Spinal cord (tissue), 10 donors: ENCODE measurements at places on chromosomes 4 and X. TPM values are rescaled to one million over a fixed set of nuclear protein-coding genes. Genes with fewer than 3 reads are reported as not detected.

Gene HMX1
- total RNA-seq, result 0.69 TPM

DNA sequence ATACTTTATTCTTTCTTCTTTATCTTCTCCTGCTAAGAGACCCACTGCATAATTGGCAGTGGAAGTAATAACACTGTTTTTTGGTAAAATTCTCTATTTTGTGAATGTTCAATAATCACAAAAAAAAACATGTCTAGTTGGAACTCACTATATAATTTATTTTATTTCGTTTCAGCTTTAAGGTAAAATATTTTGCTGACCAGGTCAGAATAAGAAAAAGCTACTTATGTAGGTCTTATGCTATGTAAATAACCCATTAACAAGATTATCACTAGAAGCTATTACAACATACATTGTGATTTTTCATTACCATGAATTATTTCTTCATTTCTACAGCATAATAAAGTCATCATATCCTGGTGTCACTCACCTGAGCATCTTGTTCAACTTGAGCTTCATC lies 19.3 kb downstream of the ANXA5 start:
- no peak for DNase-seq

Gene PABPC1L2A
- total RNA-seq, result 4.1 TPM

Gene RAB33A
- total RNA-seq, result 18.6 TPM

Gene GPR78
- total RNA-seq, result 0.89 TPM

Gene ARMCX2
- total RNA-seq, result 67.4 TPM

Gene SLC49A3
- 1.6 TPM for total RNA-seq

DNA sequence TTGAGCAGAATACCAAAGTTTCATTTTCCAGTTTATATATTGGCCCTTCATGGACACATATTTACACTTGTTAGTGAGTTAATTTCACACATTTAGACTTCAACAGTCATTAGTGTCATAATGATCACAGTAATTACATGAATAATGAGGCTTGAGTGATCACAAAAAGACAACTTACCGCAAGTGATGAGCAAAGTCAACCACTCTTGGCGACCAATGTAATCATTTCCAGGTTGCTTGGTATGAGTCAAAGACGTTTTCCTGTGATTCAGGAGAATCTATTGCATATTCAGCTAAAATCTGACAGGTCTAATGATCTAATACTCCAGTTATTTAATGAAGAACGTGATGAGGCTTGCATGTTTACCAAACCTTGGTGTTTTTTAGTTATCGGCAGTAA lies 407.9 kb upstream of the TENM3 start:
- no peak for DNase-seq

Gene FAM9C
- 0.10 TPM for total RNA-seq

- DNase-seq, result no peak
Observed at GRCh38 chrX:16444353-16444752, 205.6 kb upstream of the S100G start.

Gene MAGEE2
- 1.8 TPM for total RNA-seq

DNA sequence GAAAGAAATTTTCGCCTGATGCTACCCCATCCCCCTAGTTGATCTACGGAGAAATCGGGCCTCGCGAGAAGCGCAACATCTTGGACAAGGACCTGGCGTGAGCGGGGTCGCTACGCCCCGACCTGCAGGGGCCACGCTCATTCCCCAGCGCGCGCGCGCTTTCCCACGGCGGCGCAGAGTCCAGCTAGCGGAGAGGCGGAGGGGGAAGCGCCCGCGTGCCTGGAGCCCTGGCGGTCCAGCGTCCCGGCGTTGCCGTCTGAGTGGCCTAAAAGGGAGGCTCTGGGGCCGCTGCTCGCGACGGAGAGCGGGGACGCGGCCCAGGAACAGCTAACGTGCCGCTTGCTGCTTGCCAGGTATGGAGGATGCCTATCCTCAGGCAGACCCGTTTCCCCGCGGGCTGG lies 6.0 kb upstream of the SOX3 start:
- no peak for DNase-seq

DNA sequence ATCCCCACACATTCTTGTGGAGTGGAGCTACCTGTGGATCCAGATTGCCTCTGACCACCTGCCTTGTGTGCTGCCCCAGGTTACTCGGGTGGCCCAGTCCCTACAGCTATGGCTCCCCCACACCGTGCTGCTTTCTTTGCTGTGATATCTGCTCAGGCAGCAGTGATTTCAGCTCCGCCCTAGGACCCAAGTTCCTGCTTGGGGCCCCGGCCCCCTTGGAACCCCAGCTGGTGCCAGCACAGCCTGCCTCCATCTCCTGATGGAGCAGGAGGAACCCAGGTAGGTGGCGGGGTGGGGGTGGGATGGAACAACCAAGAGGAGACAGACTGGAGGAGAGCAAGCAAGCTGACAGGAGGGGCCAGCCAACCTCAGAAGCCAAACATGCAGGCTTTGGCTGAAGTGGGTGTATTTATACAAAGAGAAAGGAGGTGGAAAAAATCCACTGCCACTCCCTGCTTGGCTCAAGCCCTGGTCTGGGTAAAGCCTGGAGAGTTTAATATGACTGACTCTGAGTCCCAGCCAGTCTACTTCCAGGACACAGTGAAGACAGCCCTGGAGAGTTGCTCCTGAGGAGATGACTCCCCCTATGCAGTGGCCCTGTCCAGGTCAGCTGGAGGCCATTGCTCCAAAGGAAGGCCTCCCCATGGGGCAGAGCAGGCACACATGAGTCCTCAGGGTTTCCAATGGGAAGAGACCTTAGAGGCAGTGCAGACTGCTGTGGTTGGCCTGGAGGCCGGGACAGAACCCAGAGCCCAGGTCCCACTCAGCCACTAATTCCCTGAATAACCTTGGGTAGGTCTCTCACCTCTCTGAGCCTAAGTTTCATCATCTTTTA lies 197.1 kb upstream of the MAMLD1 start:
- no peak for DNase-seq

GRCh38 chrX:51747671-51748070 lies 4.4 kb downstream of the GSPT2 start:
- no peak for DNase-seq

DNA sequence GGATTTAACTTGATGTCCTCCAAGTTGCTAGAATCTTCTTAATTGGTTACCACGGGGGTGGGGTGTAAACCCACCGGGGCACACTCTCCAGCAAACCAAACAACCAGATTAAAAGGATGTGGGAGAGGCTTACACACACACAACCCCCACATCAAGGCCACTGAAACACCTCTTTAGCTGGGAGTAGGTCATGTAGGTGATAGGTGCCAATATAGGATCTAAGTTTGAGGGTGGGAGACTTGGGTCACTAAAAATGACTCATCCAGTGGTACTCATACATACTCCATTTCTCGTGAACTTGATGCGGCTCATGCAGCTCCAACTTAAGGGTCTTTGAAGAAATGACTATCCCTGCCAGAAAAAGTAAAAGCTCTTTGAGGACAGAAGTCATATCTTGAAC lies 20.5 kb upstream of the CD40LG start:
- no peak for DNase-seq

DNA sequence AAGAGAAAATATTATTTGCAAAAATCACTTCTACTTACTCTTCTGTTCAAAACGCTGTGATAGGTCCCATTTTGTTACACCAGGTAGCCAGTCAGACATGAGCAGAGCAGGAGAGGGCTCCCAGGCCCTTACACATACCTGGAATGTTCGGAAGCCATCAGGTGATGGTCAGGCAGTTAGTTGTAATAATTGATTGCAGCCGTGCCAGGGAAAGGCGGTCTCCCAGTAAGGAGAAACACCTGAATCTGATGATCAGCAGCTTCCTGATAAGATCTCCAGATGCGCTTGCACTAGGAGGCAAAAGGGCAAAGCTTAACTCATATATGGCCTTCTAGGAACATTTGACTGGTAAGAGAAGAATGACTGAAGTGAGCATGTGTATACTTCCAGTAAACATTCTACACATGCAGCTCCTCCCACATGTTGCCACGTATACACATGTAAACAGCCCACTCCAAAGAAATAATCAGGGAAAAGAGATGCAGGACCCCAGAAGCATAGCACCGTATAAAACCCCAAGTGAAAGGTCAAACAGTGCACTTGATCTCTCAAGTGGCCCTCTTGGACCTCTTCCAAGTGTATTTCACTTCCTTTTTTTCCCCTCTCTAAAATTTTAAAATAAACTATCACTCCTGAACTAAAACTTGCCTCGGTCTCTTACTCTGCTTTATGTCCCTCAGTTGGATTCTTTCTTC lies 1338.0 kb downstream of the FSTL5 start:
- DNase-seq, result no peak

Gene MYOZ2
- 0.66 TPM for total RNA-seq

Gene ZXDA
- total RNA-seq, result 11.2 TPM

- no peak for DNase-seq
Observed at GRCh38 chr4:185654311-185654710, 119.0 kb upstream of the PDLIM3 start.

DNA sequence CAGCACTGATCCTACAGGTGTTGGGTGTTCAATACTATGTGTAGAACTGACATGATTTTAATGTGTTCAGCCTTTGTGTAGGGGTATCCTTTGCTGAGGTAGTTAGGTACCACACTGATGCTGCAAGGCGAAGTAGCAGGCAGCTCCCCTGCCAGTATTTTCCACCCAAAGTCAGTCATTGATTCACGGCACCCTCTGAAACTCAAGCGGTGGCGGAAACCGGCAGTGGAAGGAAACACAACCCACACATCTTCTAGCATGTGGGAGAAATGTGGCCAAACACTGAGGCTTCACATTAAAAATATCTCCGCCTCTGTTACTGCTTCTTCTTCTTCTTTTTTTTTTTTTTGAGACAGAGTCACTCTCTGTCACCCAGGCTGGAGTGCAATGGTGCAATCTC lies 126.3 kb downstream of the AASDH start:
- DNase-seq, result no peak

DNA sequence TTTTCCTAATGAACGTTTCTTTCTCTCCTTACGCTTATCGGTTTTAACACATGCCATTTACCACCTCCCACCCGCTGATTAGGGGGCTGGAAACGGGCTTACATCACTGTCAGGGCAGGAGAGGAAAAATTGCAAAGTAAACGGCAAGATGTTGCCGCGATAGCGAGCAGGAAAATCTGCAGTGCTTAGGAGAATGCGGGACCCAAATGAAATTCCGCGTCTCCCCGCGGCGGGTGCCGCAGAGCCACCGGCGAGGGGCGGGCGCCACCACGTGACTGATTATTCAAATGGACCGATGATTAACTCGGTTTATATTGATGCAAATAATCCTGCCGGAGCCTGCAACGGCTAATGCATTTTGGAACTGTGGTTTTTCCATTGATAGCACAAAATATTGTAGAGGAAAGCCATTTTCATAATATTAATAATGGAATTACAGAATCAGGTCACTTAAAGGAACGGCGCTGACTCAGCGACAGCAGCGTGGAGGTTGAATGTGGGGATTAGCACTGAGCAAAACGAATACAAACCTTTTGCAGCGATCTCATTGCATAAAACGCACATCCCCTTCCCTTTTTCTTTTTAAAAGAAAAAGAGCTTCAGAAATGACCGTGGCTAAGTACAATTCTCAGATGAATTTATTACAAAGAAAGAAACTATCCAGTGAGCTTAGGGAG lies 224.2 kb downstream of the STIM2 start:
- DNase-seq, result peak; percentile 58

DNA sequence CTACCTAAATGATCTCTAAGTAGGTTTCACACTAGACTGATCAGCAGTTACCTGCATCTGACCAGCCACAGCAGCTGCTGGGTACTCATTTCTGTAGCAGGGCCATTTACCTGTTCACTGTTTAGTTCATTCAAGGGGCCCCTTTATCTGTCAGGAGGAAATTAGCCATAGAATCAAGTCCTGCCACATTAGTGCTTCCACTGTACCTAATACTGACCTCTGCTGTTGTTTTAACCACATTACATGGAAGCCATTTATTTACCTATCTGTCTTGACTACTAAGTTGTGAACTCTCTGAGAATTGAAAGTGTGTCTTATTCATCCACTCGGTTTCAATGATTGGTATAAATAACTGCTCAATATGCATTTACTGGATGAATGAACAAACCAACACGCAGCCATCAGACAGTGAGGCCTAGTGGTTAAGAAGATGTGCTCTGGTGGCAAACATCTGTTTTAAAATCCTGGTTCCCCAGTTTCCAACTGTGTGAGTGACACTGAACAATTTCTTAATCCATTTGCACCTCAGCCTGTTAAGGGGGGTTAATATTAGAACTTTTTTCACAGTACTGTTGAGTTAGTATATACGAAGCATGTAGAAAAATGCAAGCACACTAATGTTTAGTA lies 30.0 kb upstream of the ANXA5 start:
- peak; percentile 57 for DNase-seq

DNA sequence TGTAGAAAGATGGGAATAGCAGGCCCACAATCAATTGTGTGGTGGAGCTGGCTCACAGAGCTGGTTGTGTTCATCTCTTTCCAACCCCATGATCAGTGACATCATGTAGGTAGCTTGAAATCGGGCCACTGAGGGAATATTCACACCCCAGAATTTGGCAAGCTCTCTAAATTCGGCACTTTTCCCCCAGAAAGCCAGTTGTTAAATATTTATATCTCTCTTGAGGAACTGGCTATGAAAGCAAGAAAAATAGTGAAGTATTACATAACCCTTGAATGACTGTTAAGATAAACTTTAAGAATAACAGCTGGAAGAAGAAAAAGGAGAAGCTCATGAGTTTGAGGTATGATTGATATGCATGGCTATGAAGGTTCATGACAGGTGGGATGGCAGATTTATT lies 38.9 kb downstream of the GPRIN3 start:
- no peak for DNase-seq

DNA sequence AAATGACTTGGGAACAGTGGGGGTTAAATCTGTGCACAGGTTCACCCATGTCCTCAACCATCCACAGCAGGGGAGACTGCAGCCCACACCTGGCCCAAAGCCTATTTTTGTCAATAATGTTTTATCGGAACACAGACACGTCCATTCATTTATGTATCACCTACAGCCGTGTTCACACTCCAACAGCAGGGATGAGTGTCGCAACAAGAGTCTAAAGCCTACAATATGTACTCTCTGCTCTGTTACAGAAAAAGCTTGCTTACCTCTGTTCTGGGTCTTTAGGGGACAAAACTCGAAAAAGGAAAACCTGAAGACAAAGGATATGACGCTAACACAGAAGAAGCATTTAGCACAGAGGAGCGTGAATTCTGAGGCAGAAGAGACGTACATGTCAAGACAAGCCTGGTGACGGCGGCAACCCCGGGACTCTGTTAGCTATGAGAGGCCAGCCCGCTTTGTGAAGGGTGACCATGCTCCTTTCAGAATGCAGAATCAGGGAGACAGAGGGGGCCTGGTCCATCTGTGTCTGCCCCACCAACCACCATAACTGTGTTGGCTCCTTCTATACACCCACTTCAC lies 45.5 kb downstream of the AFAP1 start:
- DNase-seq, result no peak

GRCh38 chrX:95662200-95662599 lies 1022.4 kb upstream of the DIAPH2 start:
- DNase-seq, result no peak

DNA sequence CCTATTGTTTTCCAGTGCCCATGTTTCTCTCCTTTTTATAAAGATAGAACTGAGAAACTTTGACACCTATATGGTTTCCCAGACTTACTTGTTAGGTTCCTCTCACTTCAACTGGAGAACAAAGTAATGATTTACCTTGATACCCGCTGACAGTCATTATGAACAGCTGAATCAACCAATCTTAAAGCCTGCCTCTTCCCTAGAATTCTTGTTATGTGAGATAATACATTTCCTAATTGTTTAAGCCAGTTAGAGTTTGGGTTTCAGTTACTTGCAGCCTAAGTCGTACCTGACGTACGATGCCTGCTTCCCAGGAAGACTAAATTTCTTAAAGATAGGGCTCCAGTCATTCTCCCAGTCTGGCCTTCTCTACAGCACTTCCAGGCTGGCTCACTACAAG lies 97.3 kb downstream of the SHROOM4 start:
- no peak for DNase-seq

Gene SMIM10
- 5.5 TPM for total RNA-seq

Gene CPLX1
- 5.3 TPM for total RNA-seq

- no peak for DNase-seq
Observed at GRCh38 chr4:159697322-159698283, 594.7 kb downstream of the RAPGEF2 start.

Gene LONRF3
- total RNA-seq, result 5.4 TPM
